ENCODE measurements at places on chromosomes 13 and 19. TPM values are rescaled to one million over a fixed set of nuclear protein-coding genes. Genes with fewer than 3 reads are reported as not detected.

The ZNF536 gene
- total RNA-seq = 2.5 TPM

DNA sequence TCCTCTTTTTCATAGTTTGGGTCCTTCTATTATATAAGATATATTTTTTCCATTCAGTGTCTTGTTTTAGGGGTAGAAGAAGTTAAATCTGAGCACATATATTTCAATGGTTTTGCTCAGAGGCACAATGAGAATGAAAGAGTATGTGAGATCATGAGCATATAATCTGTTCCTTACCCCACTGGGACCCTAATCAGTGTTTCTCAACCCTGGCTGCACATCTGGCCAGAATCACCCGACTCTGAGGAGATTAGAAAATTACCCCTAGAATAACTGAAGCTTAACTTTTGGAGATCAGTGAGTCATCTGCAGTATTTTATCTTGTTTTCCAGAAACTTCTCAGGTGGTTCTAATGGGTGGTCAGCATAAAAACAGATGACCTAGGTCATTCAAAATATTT, 782 bp downstream of the CYSLTR2 start:
- no peak for DNase-seq

- no peak for DNase-seq
These were observed 26.4 kb downstream of the PIN1 start for GRCh38 chr19:9861503-9861902.

DNA sequence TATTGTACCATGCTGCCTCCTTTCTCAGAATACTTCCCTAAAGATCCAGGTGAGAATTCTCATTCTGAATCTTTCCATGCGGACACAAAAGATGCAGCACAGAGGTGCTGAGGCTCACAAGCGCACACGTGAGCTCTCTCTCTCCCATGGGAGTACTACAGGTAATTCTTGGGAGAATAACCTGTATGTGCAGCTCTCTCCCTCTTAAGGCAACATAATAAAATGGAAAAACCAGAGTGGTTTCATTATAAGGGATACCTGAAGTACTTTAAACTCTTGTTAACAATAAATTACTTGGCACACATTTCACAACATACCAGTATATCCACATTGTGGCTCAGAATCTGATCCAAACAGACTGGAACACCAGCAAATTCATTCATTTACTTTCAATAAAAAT, 40.4 kb downstream of the INTS6 start:
- DNase-seq = no peak

GRCh38 chr13:67017276-67017675, 212.9 kb downstream of the PCDH9 start:
- DNase-seq = no peak

All from esophagus muscularis mucosa (tissue), 4 donors.